ENCODE measurements at places on chromosomes 11 and 22.

- DNase-seq, result no peak
Observed at GRCh38 chr11:70140711-70141485, 62.2 kb upstream of the FADD start.

- DNase-seq, result no peak
Observed at GRCh38 chr22:37427135-37427710, at the start of gene ELFN2. Gene ELFN2, minus strand, starts transcription at chr22:37427479. Its CDS starts 51,945 bp downstream, at chr22:37375534.

DNA sequence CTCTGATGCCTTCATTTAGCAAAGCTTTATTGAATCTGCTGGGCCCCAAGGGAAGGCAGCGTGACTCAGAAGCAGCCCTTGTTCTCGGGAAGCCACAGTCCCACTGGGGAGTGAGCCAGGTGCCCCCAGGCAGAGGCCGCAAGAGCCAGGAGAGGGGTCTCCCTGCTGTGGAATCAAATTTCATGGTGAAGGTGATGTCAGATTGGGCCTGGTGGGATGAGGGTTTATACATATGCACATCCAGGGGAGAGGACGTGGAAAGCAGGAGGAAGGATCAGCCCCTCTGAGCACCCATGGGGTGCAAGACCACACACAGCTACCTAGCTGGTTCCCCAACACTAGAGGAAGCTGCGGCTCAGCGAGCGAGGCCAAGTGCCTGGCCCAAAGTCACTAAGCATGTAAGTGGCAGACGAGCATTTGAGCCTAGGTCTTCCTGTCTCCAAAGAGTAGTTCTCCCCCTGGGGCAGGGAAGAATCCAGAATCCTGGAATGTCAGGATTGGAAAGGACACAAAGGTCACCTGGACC is 2.0 kb downstream of the SYNGR1 start:
- no peak for DNase-seq

DNA sequence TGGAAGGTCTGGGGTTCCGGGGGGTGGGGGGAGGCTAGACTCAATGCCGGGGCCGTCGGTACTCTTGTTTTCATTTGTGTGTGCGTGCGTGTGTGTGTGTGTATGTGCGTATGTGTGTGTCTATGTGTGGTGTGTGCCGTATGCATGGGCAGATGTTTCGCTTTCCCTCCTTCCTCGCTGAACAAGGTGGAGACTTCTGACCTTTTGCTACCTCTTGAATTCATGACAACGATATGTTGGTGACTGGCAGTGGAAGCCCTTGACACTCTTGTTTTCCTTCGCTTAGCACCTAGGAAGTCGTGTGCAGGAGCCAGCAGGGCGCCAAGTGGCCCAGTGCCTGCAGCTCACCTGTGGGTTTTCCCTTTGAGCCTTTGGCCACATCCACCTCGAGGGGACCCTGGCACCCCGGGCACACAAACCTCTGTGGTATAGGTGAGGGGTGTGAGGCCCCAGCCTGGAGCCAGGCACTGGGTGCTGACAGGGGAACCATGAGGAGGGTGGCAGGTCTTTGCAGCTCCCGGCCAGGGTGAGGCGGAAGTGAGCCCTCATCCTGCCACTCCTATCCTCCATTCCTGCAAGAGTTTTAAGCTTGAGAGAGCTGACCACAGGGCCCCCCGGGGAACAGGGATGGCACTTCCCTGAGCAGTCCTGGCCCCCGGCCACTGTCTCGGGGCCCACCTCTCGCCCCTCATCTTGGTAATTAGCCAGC is 19.3 kb upstream of the TMEM191C start:
- DNase-seq, result no peak

All from GM10248 (cell line).